ENCODE measurements at places on chromosomes 7 and 10. TPM values are rescaled to one million over a fixed set of nuclear protein-coding genes. Genes with fewer than 3 reads are reported as not detected.
A peak's percentile ranks its signal among the peaks of the same experiment; 100 is the strongest.

Gene PRR15
- total RNA-seq = 4.8 TPM

DNA sequence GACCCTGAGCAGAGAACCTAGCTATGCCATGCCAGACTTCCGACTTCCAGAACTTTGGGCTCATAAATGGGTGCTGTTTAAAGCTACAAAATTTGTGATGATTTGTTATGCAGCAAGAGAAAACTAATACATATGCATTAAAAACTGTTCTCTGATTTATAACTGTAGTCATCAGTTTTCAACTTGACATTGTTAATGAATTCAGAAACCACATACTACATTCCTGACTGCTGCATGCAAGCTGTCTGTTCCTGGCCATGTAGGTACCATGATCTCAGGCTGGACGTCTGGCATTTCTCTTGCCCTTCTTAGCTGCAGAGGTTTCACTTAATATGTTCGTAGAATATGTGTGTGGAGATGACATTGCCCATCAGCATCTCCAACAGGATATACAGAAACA, 28.4 kb downstream of the MKX start:
- no peak overlapping the region for H3K4me3 ChIP-seq
- H3K27me3 ChIP-seq = peaks cover 3% of the 10 kb centered on the region
- H3K27ac ChIP-seq = no peak overlapping the region
- H3K4me1 ChIP-seq = no peaks in the 10 kb centered on the region

DNA sequence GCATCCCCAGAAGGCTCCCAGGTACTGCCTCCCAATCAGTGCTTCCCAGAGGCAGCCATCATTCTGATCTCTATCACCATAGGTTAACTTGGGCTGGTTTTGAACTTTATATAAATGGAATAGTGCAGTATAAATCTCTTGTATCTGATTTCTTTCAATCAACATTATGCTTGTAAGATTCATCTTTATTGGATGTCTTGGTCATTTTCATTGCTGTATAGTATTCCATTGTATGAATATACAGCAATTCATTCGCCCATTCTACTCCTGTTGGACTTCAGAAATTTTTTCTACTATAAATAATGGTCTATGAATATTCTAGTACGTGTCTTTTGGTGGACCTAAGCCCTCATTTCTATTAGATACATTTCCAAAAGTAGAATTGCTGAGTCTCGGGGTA, 16.1 kb upstream of the OGDHL start:
- no peak overlapping the region for H3K27ac ChIP-seq
- no peaks in the 10 kb centered on the region for H3K4me1 ChIP-seq
- no peaks in the 10 kb centered on the region for H3K27me3 ChIP-seq
- no peaks in the 10 kb centered on the region for H3K36me3 ChIP-seq
- no peak for DNase-seq

DNA sequence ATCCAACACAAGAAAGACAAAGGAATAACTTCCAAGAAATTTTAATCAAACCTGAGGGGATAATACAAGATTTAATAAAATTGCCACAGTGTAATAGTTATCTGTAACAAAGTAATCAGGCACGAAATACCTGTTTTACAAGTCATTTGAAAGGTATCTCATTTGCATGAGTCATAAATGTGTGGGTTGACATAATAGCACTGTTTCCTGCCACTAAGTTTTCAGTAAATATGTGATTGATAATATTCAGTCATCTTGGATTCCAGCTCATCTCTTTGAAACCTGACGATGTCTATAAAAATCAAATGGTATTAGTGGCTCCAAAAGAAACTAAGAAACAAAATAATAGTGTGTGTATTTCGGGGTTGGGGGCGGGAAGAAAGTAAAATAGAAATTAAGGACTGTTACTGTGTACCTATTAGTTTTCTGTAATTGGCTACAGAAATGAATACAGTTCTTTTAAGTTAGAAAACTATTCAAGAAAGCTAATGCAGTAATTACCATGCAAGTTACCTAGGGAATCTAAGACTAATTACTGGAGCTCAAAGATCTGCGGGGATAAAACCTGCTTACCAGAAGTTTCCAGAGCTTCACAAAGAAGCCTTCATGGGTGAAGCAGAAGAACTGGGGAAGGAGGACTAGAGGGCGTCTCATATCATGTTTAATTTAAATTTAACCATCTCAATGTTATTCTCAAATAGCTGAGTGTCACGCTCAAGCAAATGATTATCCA, 100.7 kb downstream of the ST8SIA6 start:
- no peak overlapping the region for H3K4me3 ChIP-seq
- no peak overlapping the region for H3K27ac ChIP-seq
- no peaks in the 10 kb centered on the region for H3K36me3 ChIP-seq

GRCh38 chr7:71348821-71349681, 217.1 kb downstream of the GALNT17 start:
- H3K27ac ChIP-seq = peak overlapping the region; percentile 72
- H3K27me3 ChIP-seq = no peaks in the 10 kb centered on the region
- DNase-seq = no peak
- H3K4me1 ChIP-seq = no peaks in the 10 kb centered on the region
- no peaks in the 10 kb centered on the region for H3K36me3 ChIP-seq

DNA sequence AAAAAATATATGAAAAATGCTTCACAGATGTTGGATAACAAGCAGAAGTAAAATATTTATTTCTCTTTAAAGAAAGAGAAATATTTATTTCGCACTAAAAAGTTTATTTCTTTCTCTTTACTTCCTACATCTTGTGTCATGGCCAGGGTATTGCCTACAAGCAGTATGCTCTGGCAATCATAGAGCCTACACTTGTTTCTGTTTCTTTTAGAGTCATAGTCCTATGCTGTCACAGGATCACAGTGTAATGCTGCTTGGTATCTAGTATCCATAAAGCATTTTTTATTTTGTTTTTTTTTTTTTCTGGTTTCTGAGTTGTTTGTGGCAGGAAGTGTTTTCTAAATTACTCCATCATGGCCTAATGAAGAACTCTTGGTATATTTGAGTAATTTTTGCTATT, 116.0 kb downstream of the ATRNL1 start:
- H3K36me3 ChIP-seq = no peaks in the 10 kb centered on the region
- no peak overlapping the region for H3K4me3 ChIP-seq
- DNase-seq = no peak

GRCh38 chr10:123678376-123678775, 12.2 kb downstream of the GPR26 start:
- H3K4me3 ChIP-seq = no peak overlapping the region
- no peak overlapping the region for H3K27ac ChIP-seq
- no peak for DNase-seq
- no peaks in the 10 kb centered on the region for H3K27me3 ChIP-seq
- no peaks in the 10 kb centered on the region for H3K36me3 ChIP-seq
- no peaks in the 10 kb centered on the region for H3K4me1 ChIP-seq
